ENCODE measurements at places on chromosomes 1 and 21. TPM values are rescaled to one million over a fixed set of nuclear protein-coding genes. Genes with fewer than 3 reads are reported as not detected.

The TLCD4 gene
- 1.2 TPM for total RNA-seq

The SPRR2G gene
- not detected for total RNA-seq

The CELA3A gene
- total RNA-seq, result not detected

The S100A3 gene
- 0.42 TPM for total RNA-seq

The FCGR3B gene
- 0.14 TPM for total RNA-seq

The F13B gene
- total RNA-seq, result not detected

The TNFSF4 gene
- 0.76 TPM for total RNA-seq

The SPRR2F gene
- total RNA-seq, result not detected

The CD1B gene
- not detected for total RNA-seq

The SERPINC1 gene
- 0.33 TPM for total RNA-seq

The LCE3D gene
- total RNA-seq, result 0.47 TPM

The TMEM200B gene
- total RNA-seq, result 0.41 TPM

The GSTM5 gene
- total RNA-seq, result 2.8 TPM

The PATJ gene
- 173 TPM for total RNA-seq

The MIXL1 gene
- 2.5 TPM for total RNA-seq

The C1orf87 gene
- total RNA-seq, result not detected

The ANKRD35 gene
- total RNA-seq, result 0.15 TPM

The PRAMEF14 gene
- 1.0 TPM for total RNA-seq

The IL19 gene
- total RNA-seq, result not detected

The SPTA1 gene
- not detected for total RNA-seq

The GFI1 gene
- 0.13 TPM for total RNA-seq

All from motor neuron (in vitro differentiated cells).